Amniotic epithelial cell (primary cell): ENCODE measurements at places on chromosomes 11 and 22.
A peak's percentile ranks its signal among the peaks of the same experiment; 100 is the strongest.

GRCh38 chr11:61800331-61801281 is 7.9 kb downstream of the FEN1 start:
- no peak for DNase-seq

DNA sequence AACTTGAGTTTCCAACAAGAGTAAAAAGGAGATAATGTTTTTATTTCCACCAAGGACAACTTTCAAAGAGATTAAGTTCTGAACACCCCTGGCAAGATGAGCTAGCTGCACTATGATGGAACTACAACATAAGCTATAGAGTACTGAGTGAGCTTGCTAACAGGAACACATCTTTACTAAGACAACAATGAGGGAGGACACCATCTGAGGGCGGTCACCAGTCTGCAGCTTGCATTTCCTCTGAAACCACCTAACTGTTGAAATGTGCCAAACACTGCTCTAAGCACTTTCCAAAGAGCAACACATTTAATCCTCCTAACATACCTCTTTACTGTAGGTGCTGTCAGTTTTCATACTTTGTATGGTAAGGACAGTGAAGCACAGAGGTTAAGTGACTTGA is 68.4 kb downstream of the TCF20 start:
- DNase-seq: no peak

DNA sequence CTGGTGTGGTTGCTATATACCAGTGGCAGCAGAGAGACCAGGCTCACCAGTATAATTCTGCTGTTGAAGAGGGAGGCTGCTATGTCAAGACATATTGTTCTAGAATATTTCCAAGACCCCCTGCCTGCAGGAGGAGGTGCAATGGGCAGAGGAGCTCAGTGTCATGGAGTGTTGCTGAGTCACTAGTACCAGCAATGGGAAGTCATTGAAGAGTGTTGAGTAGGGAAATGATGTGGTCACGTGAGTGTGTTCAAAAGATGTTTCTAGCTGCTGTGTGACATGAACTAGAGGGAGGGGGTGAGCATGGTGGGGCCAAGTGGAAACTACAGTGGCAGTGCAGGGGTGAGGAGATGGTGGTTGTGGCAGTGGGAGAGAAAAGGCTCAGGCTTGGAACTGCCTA is 76.3 kb upstream of the BIRC3 start:
- peak; percentile 25 for DNase-seq

DNA sequence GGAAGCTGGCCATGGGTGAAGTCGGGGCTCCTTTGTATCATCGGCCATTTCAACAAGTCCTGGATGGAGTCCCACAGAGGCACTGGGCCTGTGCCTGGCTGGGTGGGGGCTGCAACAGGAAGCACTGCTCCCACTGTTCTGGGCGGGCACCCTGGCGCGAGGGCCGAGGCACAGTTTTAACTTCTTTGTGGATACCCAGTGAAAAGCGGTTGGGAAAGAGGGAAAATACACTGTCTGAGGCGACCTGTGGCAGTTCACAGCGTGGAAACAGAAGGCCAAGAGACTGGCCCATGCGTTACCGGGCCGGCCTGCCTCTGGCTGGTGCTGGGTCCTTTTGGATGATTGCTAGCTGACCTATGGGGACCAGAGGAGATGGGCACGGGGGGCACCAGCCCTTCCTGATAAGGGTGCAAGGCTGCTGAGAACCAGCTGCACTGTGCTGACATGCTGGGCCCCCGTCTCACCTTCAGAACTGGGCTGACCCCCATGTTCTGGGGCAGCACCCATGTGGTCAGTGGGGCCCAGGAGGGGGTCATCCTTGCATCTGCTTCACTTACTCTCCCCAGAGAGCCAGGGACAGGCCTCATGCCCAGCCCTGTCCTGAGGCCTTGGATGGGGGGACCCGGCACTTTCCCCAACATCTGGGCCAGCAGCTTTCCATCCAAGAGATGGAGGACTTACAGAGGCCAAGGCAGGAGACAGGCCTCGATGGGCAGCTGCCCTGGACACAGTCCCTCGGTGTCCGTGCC is 4.2 kb downstream of the OVOL1 start:
- DNase-seq: no peak
